RWPE1 (cell line): ENCODE measurements at places on chromosomes 1 and 21.
A peak's percentile ranks its signal among the peaks of the same experiment; 100 is the strongest.

- DNase-seq: no peak
Measured at GRCh38 chr21:32777269-32777668, 5.7 kb upstream of the PAXBP1 start.

DNA sequence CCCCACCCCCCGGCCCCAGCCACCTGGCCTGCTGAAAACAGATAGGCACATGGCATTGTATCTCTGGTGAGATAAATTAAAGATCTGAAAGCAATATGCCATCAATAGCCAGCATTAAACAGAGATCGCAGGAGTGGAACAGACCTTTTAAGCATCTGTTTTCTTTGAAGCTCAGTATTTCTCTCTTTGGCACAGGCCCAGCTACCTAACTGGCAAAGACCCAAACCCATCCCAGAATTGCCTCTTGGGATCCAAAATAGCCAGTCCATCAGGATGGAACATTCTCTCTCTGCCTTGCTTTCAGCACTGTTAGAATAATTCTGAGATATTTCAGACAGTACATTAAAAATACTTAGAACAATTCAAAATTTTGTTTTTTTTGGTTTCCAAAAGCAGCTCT lies 46.0 kb downstream of the KCNJ6 start:
- no peak for DNase-seq

GRCh38 chr1:193031431-193031830 lies 27.7 kb downstream of the UCHL5 start:
- DNase-seq: peak; percentile 8

DNA sequence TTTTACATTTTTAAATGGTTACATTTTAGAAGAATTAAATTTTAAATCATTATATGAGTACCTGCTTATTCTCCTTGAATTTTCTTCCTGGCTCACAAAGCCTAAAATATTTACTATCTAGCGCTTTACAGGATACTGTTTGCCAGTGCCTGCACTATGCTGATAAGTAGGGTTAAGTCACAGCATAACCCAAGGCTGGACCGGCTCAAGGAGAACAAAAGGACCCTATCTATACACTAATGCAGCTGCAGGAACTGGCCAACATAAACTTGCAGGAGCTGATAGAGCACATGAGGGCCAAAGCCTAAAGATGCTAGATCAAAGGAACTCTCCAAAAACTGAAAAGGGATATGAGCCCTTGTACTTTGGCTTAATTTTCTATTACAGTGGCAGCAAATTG lies 1086.9 kb upstream of the TMPRSS15 start:
- no peak for DNase-seq

GRCh38 chr1:178483251-178483957 lies 13.4 kb downstream of the CLEC20A start:
- no peak for DNase-seq

DNA sequence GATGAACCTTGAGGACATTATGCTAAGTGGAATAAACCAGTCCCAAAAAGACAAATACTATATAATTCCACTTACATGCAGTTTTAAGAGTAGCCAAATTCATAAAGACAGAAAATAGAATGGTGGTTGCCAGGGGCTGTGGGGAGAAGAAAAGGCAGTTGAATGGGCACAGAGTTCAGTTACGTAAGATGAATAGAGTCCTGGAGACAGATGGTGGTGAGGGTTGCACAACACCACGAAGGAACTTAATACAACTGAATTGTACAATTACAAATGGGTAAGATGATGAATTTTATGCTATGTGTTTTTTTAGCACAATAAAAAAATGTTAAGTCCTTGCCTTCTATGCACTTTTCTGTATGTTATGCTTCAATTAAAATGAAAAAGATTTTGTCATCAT lies 66.6 kb downstream of the CD34 start:
- no peak for DNase-seq

- DNase-seq: no peak
Measured at GRCh38 chr1:85058786-85059185, 10.5 kb upstream of the MCOLN3 start.

DNA sequence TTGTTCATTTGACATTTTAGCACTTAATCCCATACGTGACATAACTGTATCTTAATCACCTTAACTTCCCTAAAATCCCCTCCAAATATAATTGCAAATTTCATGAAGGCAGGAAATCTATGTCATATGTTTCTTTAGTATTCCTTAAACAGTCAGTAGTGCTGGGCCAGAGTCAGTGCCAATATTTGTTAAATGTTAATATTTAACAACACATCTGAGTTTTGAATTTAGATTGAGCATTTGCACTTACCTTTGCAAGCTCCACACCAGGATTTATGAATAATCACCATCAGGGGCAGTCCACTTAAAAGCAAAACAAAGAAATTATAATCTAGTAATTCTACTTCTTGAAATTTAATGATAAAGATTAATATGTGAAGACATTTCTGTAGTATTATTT lies 5.3 kb downstream of the KTI12 start:
- DNase-seq: no peak

- DNase-seq: no peak
Measured at GRCh38 chr1:223752721-223753515, 40.6 kb downstream of the CAPN2 start.

DNA sequence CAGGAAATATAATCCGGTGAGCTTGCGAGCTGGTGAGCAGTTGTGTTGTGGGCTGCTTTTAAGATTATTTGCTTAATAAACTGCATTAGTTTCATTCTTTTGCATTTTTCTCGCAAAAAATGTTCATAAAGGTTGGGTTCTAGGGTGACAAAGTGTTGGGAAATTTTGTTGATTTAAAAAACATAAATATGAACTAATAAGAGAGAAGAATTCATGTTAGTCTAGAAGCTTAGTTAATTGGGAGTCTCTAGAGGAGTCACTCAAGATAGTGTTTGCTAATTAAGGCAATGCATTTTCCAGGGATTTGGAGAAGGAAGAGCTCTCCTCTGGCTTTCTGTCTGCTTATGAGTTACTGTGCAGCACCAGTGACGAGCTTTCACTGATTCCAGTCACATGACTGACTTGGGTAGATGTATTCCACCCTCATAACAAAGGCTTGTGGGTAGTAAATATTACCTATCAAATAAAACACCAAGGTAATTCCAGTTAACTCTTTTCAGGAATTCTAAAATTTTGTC lies 417.0 kb downstream of the PTBP2 start:
- no peak for DNase-seq

DNA sequence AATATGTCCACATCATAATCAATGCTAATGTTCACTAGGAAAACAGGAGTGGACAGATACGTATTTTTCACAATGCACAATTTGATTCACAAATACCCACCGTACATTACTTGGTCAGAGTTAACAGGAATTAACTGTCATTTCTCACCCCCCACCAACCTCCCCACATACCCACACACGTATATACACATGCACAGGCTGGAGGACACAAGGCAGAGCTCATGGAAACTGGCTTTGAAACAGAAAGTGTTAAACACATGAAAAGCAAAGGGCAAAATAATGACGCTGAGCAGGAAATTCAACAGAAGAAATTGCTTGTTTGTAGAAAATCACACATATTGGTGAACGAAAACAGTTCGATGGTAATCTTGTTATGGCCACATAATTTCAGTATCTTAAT lies 188.4 kb upstream of the DMRTA2 start:
- no peak for DNase-seq

GRCh38 chr1:41353744-41354143 lies 7.5 kb upstream of the FOXO6 start:
- DNase-seq: no peak

DNA sequence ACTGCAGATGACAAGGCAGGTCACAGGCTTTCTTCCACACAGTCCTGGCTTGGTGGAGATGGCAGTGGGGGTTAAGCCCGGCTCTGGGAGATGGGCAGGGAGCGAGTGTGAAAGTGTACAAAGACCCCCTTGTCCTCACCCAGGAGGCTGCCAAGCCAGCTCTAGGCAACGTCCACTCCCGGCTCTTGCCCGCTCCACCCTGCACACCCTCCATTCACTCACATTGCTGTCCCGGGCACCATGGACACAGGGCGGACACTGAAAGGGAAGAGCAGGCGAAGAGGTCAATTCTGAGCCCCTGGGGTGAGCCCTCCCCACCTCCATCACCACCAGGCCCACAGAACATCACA lies 8.9 kb downstream of the COL16A1 start:
- DNase-seq: no peak

GRCh38 chr1:85934516-85934915 lies 222.1 kb downstream of the COL24A1 start:
- DNase-seq: no peak

DNA sequence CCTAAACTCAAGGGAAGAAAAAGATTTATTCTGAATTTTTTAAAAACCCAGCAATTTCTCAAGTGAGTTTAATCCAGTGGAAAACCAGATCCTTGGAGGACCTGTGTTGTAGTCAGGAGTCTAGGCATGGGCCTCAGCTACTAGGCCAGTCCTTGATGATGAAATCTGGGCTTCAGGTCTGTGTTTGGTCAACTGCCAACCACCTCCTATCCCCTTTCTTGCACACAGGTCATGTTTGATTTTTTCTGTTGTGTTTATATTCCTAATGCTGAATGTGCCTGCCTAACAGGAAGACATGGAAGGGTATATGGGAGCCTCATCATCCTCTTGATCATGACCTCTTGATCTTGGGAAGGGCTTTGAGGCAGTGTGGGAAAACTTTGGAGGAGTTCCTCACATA lies 38.2 kb upstream of the SLC19A2 start:
- no peak for DNase-seq

DNA sequence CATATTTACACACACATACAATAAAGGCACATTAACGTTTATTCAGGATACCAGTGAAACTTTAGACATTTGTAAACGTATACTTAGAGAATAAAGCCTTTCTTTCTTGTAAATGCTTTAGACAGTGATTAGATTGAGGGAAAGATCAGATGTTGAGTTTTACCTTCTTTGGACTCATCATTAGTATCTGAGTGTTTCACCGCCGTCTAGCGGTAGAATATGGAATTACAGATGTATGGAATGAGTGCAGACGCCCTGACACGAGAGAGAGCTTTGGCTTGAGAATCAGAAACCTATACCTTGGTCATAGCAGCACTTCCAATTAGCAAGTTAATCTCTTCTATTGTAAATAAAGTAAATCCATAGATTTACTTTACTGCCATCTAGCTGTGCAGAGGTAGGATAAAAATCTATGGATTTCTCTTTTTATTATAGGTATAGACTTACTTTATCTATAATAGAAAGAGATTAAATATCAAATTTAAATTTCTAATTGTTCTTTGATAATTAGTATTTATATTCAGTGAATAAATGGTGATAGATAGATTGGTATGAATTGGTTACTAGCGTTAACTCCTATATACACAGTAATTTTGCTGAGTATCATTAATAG lies 12.6 kb downstream of the FLG2 start:
- DNase-seq: peak; percentile 26

DNA sequence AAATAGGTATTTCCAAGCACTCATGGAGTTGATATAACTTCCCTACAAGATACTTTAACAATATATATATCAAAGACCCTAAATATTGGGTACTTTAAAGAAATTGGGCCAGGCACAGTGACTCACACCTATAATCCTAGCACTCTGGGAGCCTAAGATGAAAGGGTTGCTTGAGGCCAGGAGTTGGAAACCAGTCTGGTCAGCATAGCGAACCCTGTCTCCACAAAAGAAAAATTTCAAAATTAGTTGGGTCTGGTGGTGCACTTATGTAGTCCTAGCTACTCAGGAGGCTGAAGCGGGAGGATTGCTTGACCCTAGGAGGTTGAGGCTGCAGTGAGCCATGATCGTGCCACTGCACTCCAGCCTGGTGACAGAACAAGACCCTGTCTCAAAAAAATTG lies 393.9 kb upstream of the DEPDC1 start:
- no peak for DNase-seq

DNA sequence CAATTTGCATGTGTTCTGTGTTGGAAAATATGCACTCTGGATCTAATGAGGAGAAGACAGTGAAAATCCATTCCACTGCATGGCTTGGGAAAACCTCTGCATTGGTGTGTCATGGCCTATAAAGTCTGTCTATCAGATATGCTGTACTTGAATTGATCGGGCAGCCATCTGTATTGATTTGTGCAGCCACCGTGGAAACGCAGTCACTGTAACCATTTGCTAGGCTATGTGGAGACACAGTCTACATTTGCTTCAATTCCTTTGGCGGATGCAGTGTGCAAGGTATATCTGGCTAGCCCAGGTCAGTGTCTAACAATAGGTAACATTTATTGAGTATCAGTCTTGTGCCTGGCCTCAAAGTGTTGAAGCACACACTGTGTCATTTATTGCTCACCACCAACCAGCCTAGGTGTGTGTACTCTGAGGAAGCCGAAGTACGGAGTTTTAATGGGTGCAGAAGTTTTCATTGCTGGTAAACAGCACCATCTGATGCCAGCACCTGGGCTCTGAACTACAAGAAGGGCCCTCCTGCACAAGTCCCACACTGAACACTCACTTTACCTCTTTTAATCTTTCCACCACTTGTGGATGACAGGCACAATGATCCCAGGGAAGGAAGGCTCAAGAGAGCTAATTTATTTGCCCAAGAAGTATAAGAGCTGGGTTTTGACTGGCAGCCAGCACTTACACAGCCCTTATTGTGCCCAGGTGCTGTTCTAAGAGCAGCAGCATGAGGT lies 83.4 kb downstream of the DAB1 start:
- no peak for DNase-seq

GRCh38 chr1:56773341-56774066 lies 45.7 kb downstream of the FYB2 start:
- no peak for DNase-seq

DNA sequence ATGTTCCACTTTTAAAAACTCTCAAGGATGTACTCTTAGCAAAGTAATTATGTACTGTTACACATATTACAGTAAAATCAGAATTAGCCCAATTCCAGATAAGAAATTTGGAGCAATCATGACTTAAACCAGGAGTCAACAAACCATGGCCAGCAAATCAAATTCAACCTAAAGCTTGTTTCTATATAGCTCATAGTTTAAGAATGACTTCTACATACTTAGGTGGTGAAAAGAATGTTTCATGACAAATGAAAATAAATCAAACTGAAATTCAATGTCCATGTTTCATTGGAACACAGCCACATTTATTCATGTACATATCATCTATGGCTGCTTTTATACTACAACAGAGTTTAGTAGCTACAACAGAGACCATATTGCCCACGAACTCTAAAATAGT lies 35.1 kb downstream of the FRRS1 start:
- DNase-seq: no peak

GRCh38 chr1:228807904-228808605 lies 72.8 kb downstream of the RHOU start:
- DNase-seq: no peak

GRCh38 chr1:1302006-1302430 lies 5.7 kb downstream of the ACAP3 start:
- no peak for DNase-seq

DNA sequence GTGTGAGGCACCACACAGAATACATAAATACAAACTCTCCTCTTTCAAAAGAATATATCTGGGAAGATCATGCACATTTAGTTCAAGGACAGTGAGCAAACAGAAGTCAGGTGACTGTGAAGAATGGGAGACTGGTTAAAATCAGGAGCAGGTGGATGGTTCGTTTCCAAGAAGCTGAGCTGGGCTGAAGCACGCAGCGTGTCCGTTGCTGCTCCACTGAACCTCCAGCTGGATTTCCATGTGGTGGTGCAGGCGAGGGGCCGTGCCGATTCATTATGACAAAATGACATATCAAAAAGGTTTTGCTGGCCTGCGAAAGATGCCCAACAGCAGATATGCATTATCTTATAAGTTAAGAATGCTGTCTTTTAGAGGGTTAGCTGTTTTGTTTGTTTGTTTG lies 66.0 kb downstream of the OLIG1 start:
- no peak for DNase-seq

- DNase-seq: no peak
Measured at GRCh38 chr1:60280819-60281218, 207.2 kb upstream of the C1orf87 start.

- no peak for DNase-seq
Measured at GRCh38 chr1:221697923-221698425, 43.9 kb downstream of the DUSP10 start.
